ENCODE measurements at places on chromosomes 16 and 17. TPM values are rescaled to one million over a fixed set of nuclear protein-coding genes. Genes with fewer than 3 reads are reported as not detected.

- DNase-seq = no peak
These were observed 1.3 kb downstream of the SRL start for GRCh38 chr16:4240624-4241023.

GRCh38 chr16:85566561-85567100 is 46.5 kb upstream of the GSE1 start:
- no peak for DNase-seq

GRCh38 chr16:3183445-3184139 is 4.4 kb upstream of the OR1F1 start:
- DNase-seq = no peak

GRCh38 chr16:49575346-49576172 is 202.0 kb downstream of the C16orf78 start:
- DNase-seq = peak; percentile 17

DNA sequence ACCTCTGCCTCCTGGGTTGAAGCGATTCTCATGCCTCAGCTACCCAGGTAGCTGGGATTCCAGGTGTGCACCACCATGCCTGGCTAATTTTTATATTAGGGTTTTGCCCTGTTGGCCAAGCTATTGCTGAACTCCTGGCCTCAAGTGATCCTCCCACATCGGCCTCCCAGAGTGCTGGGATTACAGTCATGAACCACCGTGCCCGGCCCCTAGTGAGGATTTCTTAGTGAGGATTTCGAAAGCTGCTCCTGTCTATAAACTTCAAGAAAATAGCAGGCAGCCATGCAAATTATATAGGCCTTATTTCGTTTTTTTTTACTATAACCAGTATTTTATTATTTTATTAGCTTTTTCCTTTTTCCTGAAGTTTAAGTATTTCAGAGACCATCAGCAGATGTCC is 41.6 kb downstream of the EPN2 start:
- no peak for DNase-seq

DUSP14 gene
- 28.8 TPM for total RNA-seq
